ENCODE measurements at places on chromosomes 6 and 20.
A peak's percentile ranks its signal among the peaks of the same experiment; 100 is the strongest.

DNA sequence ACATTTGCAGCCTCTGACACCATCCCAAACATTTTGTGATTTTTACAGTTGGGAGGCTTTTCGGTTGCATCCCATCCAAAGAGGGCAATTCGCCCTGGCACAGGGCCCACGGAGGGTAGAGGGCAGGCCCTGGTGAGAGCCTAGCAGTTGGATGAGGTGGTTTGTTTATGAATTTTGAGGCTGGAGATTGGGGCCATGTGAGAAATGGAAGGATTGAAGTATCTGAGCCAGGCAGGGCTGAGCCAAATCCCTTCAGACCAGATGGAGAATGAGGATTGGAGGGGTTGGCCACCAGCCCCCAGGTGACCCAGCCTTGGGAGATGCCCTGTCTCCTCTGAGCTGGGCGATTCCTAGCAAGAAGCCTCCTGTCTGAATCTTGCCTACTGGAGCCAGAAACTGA is 52.6 kb upstream of the CCDC167 start:
- DNase-seq, result no peak

- no peak for DNase-seq
Observed at GRCh38 chr6:11738234-11738633, 40.4 kb downstream of the ADTRP start.

DNA sequence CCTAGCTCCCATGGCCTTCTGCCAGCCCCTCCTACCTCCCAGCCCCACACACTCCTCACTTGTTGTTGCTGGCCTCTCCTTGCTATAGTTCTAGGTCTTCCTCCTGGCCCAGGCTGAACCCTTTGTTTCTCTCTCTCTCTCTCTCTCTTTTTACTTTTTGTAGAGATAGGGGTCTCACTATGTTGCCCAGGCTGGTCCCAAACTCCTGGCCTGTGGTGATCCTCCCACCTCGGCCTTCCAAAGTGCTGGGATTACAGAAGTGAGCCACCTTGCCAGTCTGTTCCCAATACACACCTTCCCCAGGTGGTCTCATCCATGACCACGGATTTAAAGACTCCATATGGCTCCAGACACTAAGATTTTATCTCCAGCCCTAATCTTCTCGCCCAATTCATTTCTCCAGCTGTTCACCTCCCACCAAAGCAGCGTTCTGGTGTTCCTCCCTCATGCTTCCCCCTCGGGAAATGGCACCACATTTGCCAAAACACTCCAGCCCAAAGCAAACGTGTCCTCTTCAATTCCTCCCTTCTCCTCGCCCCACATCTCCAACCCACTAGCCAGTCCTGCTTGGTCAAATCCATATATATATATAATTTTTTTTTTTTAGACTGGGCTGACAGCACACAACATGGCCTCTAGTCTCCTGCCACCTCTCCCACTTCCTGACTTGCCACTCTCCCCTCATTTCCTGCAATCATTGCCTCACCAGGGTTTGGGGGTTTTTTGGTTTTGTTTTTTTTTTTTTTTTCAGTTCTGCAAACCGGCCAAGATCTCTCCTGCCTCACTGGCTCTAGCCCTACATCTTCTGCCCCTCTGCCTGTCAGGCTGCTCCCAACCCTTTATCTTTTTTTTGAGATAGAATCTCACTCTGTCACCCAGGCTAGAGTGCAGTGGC is 104.4 kb downstream of the NCR2 start:
- DNase-seq, result no peak

DNA sequence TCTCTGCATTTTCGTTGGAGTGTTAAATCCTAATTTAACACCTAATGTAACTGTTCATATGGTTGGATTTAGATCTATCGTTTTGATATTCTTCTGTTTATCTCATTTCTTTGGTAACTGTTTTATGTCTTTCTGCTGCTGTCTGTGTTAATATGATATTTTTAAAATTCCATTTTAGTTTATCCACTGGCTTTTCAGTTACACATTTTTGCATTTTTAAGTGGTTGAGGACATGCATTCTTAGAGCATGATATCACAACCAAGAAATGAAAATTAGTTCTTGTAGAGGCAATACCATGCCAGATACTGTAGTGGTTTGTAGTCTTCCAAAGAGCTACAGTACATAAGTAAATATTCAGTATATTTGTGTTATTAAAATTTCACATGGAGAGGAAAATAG is 58.6 kb downstream of the LIN28B start:
- DNase-seq, result no peak

- no peak for DNase-seq
Observed at GRCh38 chr20:45962031-45962755, 9.8 kb downstream of the ZNF335 start.

DNA sequence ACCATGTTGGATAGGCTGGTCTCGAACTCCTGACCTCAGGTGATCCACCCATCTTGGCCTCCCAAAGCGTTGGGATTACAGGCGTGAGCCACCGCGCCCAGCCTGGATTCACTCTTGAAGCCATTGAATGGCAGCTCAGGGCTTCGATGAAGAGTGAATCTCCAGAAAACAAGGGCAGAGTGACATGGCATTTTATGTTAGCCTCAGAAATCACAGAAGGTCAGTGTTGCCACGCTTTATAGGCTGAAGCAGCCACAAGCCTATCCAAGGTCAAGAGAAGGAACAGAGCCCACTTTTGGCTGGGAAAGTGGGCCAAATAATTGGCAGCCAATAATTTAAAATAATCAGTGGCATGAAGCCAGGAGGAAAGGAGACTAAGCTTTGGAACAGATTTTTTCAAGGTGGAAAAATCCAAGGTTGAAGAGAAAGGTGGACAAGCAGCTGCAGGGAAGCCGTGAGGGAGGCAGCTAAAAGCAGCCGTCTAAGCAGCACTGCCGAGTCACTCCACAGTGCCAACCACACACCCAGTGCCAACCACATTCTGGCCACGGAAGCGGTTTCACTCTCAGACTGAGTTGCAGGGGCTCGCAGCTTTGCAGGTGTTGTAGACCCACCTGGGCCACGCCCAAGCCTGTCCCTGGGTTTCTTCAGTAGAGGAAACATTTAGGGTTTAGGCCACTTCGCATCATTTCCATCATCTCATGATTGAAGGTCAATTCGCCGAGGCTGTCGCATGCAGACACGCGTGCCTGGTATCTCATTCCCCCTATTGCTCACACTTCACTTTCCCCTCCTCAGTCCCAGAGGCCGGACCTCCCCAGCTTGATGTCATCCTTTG is 17.4 kb upstream of the AVP start:
- no peak for DNase-seq

- no peak for DNase-seq
Observed at GRCh38 chr6:134875367-134875766, 74.5 kb downstream of the ALDH8A1 start.

GRCh38 chr20:49400904-49401303 is 81.6 kb downstream of the KCNB1 start:
- no peak for DNase-seq

DNA sequence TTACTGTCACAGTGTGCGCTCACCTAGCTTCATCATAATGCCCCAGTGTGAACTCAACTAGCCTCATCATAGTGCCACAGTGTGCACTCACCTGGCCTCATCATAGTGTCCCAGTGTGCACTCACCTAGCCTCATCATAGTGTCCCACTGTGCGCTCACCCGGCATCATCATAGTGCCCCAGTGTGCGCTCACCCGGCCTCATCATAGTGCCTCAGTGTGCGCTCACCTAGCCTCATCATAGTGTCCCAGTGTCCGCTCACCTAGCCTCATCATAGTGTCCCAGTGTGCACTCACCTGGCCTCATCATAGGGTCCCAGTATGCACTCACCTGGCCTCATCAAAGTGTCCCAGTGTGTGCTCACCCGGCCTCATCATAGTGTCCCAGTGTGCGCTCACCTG is 10.6 kb downstream of the TMEM242 start:
- DNase-seq, result no peak

- no peak for DNase-seq
Observed at GRCh38 chr20:40241596-40242343, 447.3 kb downstream of the MAFB start.

DNA sequence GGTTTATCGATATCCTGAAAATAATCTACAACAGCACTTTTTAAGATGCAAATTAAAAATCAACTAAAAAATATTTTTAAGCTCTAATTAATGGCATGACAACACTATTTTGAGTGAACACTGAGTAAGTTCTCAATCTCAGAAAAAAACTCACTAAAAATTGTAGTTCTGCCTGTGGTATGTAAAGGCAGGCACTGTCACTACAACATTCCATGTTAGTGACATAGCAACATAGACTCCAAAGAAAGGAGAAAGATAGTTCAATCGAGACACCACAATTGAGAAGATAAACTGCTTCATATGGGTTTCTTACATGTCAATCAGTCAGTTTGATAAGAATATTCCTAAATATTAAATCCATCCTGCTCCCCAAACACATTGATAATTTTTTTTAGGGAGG is 38.0 kb downstream of the COL12A1 start:
- no peak for DNase-seq

- no peak for DNase-seq
Observed at GRCh38 chr20:59985864-59986263, 27.6 kb downstream of the CDH26 start.

DNA sequence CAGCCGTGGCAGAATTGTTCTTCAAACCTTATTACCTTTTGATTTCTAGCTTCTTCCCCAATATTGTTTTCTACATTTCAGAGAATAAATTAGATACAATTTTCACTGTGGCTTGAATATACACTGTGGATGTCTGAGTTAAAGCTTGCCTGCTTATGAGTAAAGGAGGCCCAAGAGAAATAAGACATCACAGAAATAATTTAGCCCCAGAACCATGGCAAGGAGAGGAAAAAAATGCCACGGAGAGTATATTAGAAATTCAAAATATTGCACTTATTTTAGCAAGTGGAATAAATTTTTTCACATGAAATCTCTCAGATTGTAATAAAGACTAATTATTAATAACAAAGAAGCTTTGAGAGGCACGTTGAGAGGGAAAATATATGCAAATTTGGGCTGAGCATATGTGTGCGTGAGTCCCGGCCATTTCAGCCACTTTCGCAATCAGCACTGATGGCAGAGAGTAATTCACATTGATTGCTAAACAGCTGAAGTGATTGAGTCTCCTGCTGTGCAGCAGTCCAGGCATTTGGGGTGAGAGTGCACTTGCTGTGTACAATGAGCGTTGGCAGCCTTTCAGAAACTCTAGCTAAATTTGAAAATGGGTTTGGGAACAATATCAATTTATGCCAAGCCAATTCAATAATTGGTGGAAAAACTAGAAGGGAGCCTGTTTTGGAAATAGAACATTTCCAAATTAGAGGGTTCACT is 596.0 kb downstream of the EPM2A start:
- no peak for DNase-seq

GRCh38 chr6:24321538-24322162 is 36.2 kb downstream of the DCDC2 start:
- no peak for DNase-seq

DNA sequence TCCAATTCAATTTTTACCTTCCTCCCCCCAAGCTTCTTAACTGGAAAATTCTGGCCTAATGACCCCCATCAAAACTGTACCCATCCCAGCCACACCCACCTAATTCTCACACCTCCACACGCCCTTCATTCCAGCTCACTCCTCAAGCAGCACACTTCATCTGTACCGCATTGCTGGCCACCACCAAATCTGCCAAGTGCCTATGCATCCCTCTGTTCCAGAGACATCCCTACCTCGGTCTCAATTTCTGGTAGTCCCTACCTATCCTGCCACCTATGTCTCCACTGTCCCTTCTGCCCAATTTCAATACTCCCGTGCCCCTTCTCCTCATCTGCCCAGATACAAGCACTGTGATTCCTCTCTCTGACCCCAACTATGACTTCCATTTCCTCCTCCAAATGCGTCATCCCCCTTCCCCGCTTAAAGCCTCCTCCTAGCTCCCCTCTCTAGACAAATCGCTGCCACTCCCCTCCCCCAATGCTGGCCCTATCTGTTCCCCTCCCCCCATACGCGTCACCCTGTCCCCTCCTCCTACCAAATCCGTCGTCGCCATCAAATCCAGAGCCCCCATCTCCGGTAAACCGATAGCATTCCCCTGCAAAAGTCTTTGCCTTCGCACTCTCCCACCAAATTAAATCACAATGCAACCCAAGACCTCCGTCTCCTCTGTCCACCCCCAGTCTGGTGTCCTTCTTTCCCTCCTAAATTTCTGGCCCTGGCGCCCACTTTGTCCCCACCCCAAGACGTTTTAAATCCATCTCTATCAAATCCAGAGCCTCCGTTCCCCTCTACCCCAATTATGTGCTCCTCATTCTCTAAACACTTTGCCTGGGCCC is 1.2 kb downstream of the MTCH1 start:
- DNase-seq, result peak; percentile 65

DNA sequence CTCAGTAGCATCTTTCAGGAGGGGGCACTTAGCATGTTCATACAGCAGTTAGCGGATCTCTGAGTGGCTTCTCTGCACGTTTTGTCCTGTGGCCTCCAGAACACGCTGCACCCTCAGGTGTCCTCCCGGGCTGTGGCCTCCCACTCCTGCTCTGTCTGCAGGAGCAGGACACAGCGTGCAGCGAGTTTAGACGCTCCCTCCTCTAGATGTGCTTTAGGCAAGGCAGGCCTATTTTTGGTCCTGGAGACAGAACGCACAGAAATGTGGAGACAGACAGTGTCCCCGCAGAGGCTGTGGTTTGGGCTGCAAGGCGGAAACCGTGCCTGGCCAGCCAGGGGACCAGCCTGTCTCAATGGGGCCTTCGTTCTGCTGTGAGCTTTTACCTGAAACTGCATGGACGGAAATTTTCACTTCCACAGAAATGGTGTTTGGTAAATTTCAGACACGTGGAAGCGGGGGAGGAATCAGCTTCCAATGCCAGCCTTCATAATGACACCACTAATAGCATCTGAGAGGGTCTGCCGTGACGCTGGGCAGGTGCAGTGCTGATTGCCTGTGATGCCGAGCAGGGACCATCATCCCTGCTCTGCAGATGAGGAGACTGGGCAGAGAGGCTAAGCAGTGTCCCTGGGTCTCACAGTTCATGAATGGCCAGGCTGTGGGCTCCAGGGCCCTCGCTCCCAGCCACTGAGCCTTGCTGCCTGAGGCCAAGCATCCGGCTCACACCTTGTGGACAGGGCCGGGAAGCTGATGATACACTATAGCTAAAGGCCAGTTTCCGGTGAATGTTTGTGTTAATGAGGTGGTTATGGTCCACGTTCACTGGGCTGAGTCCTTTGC is 120.9 kb downstream of the SYCP2 start:
- no peak for DNase-seq

GRCh38 chr6:168888102-168888501 is 365.5 kb downstream of the THBS2 start:
- DNase-seq, result no peak

DNA sequence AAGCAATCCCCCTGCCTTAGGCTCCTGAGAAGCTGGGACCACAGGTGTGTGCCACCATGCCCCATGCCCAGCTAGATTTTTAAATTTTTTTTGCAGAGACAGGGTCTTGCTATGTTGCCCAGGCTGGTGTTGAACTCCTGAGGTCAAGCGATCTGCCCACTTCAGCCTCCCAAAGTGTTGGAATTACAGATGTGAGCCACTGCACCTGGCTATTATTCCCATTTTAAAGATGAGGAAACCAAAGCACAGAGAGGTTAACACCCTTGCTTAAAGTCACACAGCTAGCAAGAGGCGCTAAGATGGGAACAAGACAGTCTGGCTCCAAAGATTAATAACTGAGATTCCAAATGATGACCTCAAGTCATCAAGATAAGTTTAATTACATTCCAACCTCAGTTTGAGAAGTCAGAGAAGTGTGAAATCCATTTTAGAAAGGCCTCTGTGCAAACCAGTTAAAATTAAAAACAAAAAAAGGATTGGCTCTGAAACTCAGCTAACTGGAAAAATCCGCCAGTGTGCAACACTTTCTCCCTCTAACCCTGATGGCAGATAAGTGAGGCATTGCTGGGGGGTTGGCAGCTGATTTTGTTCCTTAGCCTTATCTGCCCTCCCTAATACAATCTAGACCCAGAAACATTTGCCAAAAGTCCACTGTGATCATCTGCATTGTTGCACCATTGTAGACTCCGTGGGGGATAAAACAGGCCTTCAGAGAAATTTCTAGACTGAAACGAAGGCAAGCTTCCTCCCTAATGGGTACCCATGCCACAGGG is 55.5 kb downstream of the CPNE5 start:
- DNase-seq, result no peak
